ENCODE measurements at places on chromosomes 16 and 17.
A peak's percentile ranks its signal among the peaks of the same experiment; 100 is the strongest.

DNA sequence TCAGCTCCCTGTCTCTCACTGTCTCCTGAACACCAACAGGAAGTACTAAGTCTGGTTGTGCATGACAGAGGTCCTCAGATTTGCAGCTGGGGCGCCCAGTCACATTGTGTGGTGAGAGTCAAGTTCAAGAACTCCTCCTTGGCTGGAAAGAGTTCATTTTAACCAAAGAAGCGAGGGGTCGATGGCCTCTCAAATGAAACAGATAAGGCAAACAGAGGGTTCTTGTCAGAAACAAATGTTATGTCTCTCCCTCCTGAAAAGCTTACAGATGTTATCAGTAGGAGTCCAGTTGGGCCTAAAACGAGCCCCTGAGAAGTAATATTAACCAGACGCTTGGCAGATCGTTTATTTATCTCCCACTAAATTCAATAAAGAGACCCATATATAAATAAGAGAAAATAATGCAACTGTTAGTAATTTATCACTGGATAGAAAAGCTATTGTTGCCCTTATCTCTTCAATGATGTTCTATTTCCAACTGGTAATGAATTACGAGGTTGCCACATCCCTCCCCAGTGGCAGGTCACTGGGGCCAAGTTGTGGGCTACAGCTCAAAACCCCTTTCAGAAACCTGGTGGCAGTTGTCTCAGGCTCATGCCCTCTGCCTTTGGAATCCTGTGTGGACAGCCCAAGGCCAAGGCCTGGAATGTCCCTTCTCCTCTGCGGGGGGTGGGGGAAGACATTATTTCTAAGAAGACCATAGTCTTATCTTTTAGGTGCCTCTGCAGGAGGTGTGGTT, 307.5 kb upstream of the DYNLRB2 start:
- no peak for DNase-seq

DNA sequence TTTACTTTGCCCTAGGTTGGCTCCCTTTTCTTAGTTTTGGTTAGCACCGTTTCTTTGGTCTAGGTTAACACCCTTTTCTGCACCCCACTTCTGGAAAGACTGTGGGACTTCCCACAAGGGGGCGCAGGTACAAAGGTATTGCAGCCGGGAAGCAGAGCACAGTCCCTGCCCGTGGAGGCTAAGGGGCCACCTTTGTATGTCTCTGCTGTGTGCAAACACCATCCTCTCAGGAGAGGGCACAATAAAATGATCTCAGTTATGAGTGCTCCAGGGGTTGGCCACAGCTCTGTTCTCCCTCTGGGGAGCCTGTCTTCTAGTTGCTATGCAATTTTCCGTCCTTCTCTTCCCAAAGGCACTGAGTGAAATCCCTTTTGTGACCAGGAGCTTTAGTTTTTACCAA, 28.4 kb upstream of the TMC5 start:
- DNase-seq = peak; percentile 34

- no peak for DNase-seq
Measured at GRCh38 chr17:82108038-82108437, 10.0 kb upstream of the FASN start.

DNA sequence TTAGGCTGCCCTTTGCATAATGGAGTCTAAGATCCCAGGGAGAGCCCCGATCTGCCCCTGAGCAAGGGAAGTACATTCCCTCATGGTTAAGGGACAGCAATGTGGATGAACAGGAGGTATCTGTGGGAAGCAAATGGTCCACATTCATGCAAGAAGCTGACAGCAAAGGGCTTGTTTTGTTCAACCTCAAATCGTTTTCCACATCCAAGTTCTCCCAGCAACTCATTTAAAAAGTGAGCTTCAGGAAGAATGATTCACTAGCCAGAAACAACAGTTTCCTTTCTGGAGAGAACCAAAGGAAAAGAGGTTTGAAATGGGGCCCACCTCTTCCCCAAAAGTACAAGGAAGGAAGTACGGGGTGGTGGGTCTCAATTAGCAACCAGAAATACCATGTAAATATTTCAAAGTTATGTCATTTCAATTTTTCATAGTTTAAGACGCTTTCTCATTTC, 9.4 kb downstream of the HSPB9 start:
- DNase-seq = no peak

- DNase-seq = no peak
Measured at GRCh38 chr16:30565526-30565925, 6.0 kb downstream of the ZNF688 start.

DNA sequence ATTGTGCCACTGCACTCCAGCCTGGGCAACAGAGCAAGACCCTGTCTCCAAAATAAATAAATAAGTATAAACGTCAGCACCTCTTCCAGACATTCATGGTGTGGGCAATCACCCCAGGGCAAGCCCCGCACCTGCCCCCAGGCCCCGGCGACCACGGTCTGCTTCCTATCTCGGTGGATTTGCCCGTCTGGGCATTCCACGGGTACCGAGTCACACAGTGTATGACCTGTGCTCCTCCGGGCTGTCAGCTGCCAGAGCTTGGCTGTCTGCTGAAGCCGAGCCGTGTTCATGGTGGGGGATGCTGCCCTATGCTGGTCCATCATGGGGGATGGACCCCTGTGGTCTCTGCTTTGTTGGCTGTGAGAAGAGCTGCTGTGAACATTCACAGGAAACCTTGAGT, 15.4 kb downstream of the CYBC1 start:
- DNase-seq = peak; percentile 57

- no peak for DNase-seq
Measured at GRCh38 chr17:5644065-5644464, 59.8 kb upstream of the NLRP1 start.

- no peak for DNase-seq
Measured at GRCh38 chr16:72241008-72241407, 69.1 kb upstream of the PMFBP1 start.

GRCh38 chr16:50939356-50939755, 197.5 kb downstream of the CYLD start:
- no peak for DNase-seq

GRCh38 chr17:74429604-74430384, 2.1 kb upstream of the GPRC5C start:
- no peak for DNase-seq

DNA sequence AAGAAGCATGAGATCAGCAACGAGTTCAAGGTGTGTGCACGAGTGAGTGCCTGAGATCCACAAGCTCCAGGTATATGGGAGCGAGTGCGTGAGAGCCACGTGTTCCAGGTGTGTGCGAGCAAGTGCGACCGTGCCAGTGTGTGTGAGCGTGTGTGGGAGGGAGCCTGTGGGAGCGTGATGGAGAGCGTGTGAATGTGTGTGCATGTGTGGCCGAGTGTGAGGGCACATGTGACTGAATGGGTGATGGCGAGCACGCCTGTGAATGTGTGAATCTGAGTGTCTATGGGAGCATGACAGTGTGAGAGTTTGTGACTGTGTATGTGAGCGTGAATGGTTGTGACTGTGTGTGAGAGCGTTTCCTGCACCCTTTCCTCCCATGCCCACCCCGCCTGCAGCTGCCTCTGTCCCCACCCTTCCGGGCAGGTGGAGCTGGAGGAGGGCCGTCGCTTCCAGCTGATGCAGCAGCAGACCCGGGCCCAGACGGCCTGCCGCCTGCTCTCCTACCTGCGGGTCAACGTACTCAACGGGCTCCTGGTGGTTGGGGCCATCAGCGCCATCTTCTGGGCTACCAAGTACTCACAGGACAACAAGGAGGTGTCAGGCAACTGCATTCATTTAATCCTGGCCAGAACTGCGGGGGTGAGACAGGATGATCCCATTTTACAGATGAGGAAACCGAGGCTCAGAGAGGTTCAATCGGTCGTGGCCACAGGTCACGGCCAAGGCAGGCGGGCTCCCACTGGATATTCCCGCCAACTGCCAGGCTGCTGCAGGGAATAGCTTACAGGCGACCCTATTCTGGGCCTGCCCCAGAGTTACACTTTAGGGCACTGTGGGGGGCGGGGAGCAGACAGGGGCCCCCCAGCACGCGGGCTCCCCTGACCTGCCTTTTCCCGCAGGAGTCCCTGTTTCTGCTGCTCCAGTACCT, 3.7 kb downstream of the TMC8 start:
- no peak for DNase-seq

DNA sequence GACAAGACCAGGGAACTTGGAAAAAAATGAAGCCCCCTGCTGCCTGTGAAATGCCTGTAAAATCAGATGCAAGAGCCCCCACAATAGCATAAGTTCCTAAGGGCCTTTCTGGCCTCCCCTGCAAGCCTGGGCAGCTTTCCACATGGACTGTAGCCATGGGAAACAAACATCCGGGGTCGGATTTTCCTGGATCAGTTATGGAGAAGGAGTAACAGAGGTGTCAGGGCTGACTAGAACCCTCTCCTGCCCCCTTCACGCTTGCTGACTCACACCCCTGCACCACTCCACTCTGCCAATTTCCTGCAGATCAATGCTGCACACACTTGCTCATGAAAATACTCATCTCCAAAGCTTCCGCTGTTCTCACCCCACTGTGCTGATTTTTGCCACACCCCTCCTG, 258.6 kb downstream of the CBLN1 start:
- DNase-seq = peak; percentile 78

- no peak for DNase-seq
Measured at GRCh38 chr17:8798846-8799569, at the start of gene MFSD6L. Gene MFSD6L, minus strand, starts transcription at chr17:8799365. Its CDS starts 245 bp downstream, at chr17:8799120.

DNA sequence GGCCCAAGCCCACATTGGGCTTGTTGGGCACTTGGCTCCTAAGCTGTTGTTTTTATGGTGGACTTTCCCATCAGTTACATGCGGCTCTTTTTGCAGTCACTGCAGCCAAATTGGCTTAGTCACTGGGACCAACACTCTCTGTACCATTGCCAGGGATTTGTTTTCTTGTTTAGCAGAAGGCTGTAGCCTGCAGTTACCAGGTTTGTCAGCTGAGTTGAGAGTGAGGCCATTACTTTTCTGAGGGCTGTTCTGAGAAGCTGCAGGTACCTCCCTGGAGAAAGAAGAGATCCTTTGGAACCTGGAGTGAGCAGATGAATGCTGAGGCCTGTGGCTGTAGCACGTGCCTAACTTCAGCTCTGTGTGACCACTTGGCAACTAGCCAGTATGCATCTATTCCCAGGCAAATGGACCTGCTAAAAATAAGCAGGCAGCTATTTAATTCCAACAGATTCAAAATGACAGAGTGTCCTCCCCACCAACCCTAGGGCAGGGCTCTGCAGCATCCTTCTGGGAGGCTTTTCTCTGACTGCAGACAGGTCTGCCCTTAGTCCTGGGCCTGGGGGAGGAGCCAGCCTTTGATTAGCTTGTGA, 12.9 kb downstream of the AKAP1 start:
- peak; percentile 66 for DNase-seq

DNA sequence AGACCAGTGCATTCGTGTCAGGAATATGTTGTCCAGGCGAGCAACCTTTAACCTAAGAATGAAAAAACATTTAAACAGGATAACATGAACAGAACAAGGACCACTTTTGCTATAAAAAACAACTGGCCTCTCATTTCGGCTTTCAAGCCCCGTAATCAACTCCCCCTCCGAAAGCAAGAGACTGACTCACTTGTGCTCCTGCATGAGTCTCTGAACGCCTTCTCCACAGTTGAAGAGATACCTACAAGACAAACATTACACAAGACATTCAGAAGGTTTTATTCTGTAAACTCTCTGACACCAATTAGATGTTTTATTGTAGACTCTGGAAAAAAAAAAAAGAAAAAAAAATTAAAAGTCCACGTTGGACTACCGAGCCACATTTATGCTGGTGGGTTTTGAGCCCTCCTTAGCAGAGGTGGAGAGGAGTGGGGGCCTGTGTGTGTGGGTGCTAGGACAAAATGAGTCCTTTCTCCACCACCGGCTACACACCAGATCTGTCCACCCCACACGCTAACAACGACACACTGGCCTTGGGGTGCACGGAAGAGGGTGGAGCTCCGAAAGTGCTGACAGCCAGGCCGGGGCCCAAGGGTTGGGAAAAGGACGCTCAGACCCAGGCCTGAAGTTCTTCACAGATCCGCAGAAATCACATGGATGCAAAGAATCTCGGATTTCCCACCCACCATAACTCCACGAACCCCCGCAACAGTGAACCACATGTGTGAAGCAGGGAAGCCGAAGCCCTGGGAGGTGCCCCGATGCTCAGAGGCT, 759 bp downstream of the ELAC2 start:
- no peak for DNase-seq

GRCh38 chr16:57041182-57042156, 50.9 kb upstream of the CPNE2 start:
- no peak for DNase-seq

GRCh38 chr16:3797904-3798811, 80.8 kb upstream of the TRAP1 start:
- DNase-seq = no peak

GRCh38 chr16:46709469-46710005, 20.1 kb downstream of the ORC6 start:
- DNase-seq = no peak

Measured in EL (cell line).